Stimulated activated CD4-positive, alpha-beta T cell treated with anti-CD3 and anti-CD28 coated beads, Interleukin-4, amount 100 ng/mL, for 1 hour (primary cell): ENCODE measurements at places on chromosomes 1 and 21.

- DNase-seq, result no peak
Measured at GRCh38 chr1:42453386-42453785, 2.4 kb downstream of the ZMYND12 start.

- DNase-seq, result no peak
Measured at GRCh38 chr21:32094804-32095203, 184.0 kb downstream of the MIS18A start.

DNA sequence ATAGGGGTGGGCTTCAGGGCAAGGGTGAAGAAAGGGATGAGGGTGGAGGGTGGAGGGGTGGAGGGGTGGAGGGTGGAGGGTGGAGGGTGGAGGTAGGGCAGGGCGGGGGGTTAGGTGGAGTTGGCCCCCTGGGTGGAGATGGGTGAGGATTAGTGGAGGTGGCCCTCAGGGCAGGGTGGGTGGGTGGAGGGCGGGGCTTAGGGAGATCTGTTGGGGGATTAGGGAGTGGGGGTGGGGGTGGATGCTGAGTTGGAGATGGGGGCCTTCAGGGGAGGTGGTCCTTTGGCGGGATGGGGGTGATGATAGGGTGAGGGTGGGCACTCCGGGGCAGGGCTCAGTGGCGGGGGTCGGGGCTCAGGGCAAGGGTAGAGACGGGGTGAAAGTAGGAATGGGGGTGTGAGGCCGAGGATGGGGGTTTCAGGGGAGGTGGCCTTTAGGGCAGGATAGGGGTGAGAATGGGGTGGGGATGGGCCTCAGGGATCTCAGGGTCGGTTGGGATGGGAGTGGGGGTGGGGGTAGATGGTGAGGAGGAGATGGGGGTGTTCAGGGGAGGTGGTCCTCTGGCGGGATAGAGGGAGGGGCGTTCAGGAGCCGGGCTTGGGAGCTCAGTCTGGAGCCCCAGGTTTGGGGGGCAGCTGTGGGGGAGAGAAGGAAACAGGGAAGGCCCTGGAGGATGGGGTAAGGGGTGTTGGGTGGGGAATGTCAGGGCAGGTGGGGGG, 800 bp upstream of the DNMT3L start:
- no peak for DNase-seq

DNA sequence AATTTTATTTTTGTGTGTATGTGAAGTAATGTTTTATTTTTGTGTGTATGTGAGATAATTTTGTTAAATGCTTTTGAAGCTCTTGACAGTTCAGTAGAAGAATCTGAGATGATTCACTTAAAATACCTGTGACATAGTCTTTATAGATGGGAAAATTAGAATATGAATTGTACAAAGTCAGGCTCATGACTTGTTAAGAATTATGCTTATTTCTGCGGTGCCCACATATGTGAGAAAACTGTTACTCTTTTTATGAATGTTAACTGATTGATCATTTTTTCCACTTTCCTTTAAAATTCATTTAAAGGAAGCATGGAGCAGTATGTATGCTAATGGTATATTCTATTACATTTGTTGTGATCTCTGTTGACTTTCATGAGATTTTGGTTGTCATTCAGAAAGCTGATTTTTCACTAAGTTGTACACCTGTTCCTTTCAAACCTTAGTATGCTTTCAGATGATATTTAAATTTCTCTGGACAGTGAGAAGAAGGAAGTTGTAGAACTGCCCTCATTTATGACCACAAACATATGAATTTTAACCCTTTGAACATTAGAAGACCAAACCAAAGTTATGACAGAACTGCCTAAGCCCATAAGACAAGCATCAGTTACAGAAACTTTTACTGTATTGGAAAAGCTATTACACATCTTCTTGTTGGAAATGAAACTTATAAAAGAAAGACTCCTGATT, 110.1 kb downstream of the POU2F1 start:
- no peak for DNase-seq

DNA sequence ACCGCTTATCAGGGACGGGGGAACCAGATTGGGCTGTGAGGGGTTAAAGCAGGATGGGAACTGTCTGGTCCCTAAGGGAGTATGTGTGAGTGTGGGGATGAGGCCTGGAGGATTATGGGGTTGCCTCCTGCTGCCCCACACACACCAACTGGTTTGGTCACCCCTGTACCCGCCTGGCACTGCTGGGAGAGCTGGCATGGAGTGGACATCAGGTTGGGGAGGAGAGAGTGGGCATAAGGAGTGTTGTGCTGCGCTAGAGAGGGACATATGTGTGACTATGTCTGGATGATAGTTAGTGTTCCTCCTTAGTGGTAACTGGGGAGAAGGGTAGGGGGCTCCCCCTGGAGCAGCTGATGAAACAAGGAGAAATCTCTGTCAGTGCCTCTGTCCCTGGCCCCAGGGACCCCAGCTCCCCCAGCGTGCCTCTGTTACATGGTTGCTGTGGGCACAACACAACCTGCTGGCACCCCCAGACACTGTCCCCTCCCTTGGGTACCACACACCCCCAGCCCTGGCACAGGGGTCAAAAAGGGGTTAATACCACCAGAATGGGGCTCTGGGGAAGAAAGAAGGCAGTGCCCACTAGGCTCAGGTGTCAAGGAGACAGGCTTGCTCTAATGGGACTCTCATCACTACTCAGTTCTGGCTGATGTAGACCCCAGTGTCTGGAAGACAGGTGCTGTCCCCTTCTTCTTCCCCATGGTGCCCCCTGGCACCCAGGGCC, 1.9 kb downstream of the ZBTB7B start:
- no peak for DNase-seq

- no peak for DNase-seq
Measured at GRCh38 chr1:2575801-2576663, 10.5 kb upstream of the PRXL2B start.

DNA sequence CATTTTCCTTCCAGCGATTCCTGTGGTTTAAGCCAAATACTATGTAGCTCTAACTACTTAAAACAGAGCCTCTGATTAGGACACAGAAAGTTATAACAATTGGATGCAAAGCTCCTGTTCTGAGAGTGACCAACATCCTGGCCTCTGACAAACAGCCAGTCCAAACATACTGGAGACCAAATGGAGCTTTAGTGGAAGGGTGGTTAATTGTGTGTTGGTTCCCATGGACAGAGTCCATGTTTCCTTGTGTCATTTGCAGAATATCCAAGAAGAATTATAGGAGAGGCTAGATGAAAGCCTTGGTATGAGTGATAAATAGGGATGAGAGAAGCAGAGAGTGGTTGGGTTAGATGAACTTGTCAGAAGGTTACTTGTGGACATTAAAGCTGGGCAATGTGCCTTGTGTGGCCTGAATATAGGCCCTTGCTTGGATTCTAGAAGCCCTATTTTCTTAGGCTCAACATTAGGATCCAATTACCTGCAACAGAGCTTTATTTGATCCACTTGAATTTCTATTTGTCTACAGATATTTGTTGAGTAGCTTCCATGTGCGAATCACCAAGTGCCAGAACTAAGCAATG, 180.5 kb upstream of the GORAB start:
- DNase-seq, result no peak

DNA sequence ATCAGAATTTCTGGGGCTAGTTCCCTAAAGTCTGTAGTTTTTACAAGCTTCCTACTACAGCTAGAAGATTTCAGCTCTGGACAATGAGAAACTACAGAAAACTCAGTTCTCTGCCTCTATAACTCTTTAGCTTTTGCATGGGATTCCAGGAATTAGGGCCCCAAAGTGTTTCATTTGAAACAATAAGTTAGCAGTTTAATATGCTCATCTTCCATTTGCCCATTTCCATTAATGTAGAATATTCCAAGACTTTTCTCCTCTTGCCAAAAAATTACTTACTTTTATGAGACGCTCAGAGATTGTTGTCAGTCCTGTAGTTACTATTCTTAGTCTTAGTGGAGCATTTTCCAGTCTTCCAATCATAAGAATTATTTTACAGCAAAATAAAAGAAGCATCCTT, 719.9 kb downstream of the ADGRL2 start:
- DNase-seq, result no peak

GRCh38 chr1:77966291-77966690, 12.6 kb downstream of the FUBP1 start:
- DNase-seq, result no peak

GRCh38 chr1:191882870-191883269, 275.4 kb upstream of the RGS18 start:
- DNase-seq, result no peak

- no peak for DNase-seq
Measured at GRCh38 chr1:166857995-166858394, 18.1 kb downstream of the TADA1 start.

DNA sequence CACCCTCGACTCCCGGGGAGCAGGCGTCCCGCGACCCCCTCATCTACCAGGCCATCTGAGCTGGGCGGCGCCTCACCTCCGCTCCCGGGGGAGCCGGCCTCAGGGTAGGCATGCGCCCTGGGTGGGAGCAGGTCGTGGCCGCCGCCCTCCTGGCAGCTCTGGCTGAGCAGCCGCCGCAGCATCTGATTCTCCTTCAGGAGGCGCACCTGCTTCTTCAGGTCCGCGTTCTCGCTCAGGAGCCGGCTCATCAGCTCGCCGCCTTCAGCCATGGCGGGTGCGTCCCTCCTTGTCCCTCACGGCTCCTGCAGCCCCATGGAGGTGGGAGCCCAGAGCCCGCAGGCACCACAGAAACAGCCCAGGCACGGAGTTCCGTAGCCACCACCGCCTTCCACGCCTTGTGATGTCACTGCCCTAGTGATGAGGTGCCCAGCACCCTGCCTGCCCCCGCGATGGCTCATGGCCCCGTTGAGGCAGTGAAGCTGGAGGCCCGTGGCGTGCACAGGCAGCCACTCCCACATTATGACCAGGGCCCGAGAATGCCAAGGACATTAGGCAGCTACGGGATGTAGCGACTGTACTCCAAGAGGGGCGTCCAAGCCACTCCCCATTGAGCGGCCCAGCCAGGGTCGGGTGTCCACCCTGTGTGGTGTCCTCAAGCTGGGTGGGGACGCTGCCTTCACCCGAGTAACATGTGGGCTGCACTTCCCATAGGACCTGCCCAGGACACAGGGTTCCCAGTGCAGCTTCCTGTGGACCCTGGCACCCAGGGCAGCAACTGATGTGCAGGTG, 1.5 kb downstream of the SPATC1L start:
- DNase-seq, result no peak

DNA sequence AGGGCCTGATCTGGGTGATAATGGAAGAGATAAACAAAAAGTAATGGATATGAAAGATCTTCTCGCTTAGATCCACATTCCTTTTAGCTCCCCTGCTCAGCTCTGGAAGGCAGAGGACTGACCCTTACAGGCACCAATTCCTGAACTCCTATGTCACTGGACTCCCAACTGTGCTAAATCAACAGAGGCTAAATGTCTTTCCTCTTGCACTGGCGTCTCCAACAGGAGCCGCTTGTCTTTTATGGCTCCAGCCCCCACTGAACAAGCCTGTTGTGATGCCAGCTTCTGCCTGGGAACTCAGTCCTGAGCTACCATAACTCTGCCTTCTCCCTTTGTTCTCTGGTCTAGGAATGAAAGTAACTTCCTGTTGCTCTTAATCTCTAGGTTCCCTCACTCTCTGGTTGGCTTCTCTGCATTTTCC, 142.1 kb upstream of the COL11A1 start:
- no peak for DNase-seq

DNA sequence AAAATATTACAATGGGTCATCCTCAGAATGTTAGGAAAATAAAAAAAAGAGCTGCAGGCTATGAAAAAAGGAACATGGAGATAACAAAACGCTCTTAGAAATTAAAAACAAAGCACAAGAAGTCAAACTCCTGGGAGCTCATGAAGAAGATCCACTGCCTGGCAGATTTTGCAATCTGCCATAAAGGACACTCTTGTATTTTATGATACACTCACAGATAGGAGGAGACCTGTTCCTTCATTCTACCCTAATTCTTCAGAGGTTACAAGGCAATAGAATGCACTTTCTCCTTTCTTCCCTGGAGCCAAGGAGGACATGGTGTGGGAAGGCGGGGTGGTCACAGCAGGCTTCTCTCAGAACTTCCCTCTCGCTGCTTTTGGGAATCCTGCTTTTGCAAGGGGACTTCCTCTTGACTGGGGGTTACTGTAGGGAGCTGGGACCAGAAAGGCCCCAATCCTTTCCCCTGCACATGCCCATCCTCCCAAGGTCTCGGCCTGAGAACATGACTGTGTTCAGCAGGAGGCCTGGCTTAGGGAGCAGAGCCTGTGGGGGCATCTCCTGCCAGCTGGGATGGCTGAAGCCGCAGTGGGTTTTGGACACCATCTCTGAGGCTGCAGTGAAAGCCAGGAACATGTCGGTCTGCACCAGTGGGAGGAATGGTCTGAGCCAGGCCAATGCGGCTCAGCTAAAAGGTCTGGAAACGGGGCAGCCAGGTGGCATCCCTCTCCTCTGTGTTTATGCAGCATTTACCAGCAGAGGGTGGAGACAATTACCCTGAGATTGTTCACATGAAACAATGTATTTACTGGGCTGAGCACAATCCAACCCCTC, 44.8 kb downstream of the GPR161 start:
- DNase-seq, result no peak

DNA sequence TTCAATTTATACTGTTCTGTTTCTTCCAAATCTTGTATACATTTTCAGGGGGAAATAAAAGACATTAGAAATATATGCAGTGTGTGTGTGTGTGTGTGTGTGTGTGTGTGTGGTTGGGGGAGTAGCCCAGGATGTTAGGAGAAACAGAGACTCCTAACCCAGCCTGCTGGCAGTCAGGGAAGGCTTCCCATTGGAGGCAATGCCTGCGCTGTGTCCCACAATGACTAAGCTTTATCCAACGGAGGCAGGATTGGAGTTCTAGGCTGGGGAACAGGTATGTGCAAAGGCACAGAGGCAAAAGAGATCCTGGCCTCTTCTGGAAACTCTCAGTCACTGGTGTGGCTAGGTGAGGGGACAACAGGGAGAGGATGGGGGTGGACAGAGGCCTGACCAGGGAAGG, 16.5 kb upstream of the ADGRB2 start:
- no peak for DNase-seq

GRCh38 chr1:209154912-209155311, 428.6 kb upstream of the CAMK1G start:
- no peak for DNase-seq

DNA sequence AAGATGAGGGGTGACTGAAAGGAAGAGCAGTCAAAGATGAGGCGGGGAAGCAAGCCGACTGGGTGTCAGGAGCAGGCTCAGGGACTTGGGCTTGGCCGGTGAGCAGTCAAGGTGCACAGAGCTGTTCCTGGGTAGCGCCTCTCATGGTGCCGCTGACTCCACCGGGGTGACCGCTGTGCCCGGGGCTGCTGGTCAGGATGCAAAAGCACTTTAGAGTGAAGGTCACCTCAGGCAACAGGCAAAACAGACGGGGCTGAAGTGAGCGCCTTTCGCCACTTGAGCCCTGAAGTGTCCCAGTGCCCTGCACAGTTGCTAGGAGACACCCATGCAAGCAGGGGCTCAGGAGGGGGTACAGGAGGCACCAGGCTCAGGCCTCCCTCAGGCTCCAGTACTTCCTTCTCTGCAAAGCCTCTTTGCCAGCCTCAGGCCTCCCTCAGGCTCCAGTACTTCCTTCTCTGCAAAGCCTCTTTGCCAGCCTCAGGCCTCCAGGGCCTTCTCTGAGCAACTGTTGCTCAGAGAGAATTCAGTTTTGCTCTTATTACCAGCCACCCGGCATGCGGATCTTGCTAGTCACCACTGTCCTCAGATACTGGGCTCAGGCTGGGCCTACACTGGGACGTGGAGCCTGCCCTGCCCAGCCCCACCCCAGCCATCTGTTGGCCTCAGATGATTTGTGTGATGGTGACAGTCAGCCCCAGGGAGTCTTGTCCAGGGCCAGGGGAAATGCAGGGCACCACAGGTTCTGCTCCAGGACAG, 99.7 kb upstream of the IRF2BP2 start:
- no peak for DNase-seq
